ENCODE measurements at places on chromosomes 3 and 15.

- DNase-seq: no peak
These were observed 55.0 kb downstream of the GLCE start for GRCh38 chr15:69215314-69216035.

DNA sequence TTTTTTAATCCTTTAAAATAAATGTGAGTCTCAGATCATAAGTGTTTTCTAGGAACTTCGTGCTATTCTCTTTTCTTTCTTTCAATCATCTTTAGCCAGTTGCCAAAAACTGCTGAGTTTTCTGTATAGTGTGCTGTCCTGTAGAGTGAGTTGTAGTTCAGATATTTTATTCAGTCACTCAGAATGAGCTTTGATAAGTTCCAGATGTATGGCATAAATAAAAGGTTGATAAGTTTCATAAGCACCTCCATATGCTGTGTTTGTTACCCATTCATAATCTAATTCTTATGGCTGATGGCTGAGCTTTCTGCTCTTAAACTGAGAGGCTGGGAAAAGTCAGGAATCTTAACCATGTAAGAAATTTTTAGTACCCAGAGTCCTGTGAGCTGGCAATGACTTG lies 59.3 kb upstream of the COL6A6 start:
- DNase-seq: no peak

GRCh38 chr3:69433969-69434325 lies 48.1 kb upstream of the FRMD4B start:
- DNase-seq: no peak

DNA sequence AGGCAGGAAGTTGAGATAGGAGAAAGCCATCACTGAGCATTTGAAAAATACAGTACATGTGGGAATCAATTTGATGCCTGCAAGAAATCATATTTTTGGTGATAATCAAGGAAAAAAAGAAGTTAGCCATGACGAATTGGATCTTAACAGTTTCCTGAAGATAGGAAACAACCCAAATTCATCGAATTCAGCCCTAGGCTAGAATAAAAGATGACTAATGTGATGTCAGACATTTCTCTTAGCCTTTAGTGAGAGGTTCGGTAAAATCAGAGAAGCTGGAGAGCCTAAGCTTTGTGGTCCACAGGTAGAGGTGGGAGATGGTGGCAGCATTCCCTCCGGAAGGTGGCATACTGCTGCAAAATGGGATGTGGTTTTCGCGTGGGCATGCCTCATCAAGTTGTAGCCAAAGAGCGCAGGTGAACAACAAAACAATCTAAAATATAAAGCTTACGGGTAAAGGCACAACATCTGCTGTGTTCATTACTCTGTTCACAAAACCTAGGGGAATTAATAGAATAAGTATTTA lies 144.1 kb upstream of the ALCAM start:
- DNase-seq: no peak

GRCh38 chr15:93088981-93089726 lies at the start of gene RGMA:
Gene RGMA (minus strand): TSS chr15:93089211. CDS start chr15:93088932, 279 bp downstream.
- no peak for DNase-seq

- DNase-seq: no peak
These were observed 234.2 kb upstream of the MCTP2 start for GRCh38 chr15:93997071-93997658.

DNA sequence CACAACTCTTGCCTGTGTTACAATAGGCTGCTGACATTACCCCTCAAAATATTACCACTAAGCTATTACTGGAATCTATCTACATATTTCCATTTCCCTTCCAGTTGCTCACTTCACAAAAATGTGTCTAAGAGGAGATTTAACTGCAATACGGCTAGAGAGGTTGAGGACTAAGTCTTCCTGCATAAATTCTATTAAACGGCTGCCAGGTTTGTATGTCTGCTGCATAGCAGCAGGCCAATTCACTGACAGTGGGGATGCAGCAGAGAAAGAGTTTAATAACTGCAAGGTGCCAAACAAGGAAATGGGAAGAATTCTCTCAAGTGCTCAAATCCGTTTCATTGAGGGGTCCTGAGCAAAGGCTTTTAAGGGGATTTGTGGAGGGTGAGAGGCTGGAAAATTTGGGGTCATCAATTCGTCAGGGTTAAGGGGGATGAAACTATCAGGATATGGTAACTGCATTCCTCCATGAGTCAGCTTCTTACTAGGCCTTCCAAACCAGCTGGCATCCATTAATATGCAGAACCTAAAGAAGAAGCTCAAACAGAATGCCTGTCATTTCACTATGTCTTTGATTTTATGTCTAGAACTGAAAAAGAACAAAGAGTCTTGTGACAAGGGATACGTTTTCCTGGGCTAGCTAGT lies 675.6 kb downstream of the TBL1XR1 start:
- DNase-seq: no peak

DNA sequence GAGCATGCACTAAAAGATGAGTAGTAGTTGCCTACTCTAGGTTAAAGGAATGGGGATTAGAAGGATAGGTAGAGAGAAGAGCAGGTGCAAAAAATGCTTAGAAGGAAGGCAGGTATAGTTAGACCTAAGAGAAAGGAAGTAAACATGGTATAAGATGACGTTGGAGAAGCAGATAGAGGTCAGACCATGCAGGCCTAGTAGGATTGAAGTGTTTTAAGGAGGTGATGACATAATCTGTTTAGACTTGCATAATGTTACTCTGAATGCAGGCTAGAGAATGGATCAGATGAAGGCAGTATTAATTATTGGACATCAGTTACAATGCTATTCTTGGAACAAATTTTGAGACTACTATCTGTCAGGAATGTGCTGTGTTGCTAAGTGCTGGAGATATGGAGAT lies 11.1 kb upstream of the ECT2 start:
- no peak for DNase-seq

DNA sequence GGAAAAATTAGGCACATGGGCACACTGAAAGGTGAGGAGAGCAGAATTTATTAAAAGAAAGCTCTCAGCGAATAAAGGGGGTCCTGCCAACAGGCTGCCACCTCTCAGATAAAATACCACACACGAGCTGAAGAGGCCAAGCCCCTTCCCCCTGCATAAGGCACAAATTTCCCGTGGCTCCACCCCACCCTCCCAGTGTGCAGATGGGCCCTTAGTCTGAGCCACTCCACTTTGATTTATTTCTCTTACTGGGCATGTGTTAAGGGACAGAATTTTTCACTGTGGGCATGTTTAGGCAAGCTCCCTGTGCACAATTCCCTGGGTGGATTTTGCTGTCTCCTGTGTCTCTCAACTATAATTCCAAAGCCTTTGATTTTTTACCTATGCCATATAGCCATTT lies 409.8 kb downstream of the TBL1XR1 start:
- DNase-seq: no peak

Measured in activated CD4-positive, alpha-beta T cell treated with anti-CD3 and anti-CD28 coated beads, Interleukin-2, amount 10 ng/mL, durations not matched to agents 7 days and 5 days (primary cell).